ENCODE measurements at places on chromosomes 1 and 21.

DNA sequence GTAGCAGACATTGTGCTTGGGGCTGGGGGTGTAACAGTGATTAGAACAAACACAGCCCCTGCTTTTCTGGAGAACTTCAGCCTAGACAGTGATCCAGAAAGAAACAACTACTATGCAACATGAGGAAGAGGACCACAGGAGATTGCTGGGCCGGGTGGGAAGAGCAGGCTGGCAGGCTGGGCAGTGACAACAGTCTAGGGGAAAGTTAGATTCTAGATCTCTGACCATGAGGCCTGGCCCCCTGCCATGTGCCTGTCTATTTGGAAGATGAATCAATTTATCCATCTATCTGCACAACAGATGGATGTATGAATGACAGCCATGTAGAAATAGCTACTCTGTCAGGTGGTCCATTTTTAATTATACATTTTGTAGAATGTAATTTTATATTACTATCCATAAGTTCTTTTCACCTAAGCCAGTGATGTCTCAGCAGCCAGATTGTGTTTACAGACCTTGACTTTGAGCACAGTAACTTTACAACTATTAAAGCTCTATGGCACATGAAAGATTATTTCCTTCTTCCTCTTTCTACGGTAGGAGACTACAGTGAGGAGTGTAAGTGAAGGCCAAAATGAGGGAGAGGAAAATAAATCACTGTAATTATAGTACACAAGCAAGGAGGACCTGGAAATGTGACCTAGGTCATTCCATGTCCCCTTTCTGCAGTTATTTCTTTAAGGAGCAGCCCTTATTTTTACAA is 15.5 kb downstream of the CLIC6 start:
- DNase-seq: no peak

- no peak for DNase-seq
Observed at GRCh38 chr1:224929335-224930237, at the start of gene DNAH14. Gene DNAH14 (plus strand): TSS chr1:224929675. CDS start chr1:224952703, 23,028 bp downstream.

DNA sequence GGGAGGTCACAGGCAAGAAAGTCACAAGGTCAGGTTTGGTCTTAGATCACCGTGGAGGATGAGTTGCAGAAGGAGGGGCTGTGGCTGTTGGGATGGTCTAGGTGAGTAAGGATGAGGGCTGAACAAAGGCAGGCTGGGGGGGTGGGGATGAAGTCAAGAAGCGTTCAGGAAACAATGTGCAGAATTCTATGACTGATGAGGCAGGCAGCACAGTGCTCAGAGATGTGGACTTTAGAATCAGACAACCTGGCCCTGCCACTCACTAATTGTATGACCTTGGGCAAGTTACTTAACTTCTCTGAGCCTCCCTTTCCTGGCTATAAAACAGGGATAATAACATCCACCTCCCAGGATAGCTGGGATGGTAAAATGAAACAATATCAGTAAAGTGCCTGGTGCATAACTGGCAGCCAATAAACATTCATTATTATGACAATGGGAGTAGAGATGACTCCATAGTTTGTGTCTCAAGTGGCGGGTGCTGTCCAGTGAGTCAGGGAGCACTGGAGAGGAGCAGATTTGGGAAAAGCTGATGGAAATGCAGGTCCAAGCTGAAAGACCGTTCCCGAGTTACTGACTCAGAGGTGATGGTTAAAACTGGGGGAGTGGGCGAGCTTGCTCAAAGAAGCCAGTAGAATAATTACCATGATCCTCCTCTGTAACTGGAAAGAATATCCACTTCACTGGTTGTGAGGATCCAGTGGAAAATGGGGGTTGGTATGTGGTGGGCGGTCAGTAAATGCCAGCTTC is 2.1 kb downstream of the TIE1 start:
- DNase-seq: no peak

GRCh38 chr1:206004826-206005225 is 1.6 kb upstream of the RAB7B start:
- DNase-seq: no peak

DNA sequence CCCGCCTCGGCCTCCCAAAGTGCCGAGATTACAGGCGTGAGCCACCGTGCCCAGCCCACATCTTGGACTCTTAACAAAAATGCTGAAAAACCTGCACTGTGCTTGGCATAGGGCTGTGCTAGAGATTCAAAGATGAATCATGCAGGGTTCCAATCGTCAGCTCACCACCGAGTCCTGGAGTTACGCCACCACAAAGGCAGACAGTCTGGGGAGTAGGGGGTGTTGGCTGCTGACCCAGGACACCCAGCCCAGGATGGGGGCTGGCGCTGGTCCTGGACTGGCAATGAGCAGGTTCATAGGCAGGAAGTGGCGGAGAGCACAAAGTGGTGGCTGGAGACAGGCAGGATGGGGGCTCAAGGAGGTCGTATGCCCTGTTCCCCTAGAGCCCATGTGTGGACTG is 16.0 kb downstream of the PSRC1 start:
- no peak for DNase-seq
